Cerebellum (tissue), 4 donors: ENCODE measurements at places on chromosomes 7 and 10. TPM values are rescaled to one million over a fixed set of nuclear protein-coding genes. Genes with fewer than 3 reads are reported as not detected.

LIPJ gene
- 1.00 TPM for total RNA-seq

TMEM236 gene
- 0.18 TPM for total RNA-seq

HOXA9 gene
- not detected for total RNA-seq

NACAD gene
- total RNA-seq, result 6.8 TPM

CARD11 gene
- total RNA-seq, result 0.27 TPM

- DNase-seq, result no peak
Observed at GRCh38 chr10:124500757-124501156, 39.1 kb downstream of the LHPP start.

DNA sequence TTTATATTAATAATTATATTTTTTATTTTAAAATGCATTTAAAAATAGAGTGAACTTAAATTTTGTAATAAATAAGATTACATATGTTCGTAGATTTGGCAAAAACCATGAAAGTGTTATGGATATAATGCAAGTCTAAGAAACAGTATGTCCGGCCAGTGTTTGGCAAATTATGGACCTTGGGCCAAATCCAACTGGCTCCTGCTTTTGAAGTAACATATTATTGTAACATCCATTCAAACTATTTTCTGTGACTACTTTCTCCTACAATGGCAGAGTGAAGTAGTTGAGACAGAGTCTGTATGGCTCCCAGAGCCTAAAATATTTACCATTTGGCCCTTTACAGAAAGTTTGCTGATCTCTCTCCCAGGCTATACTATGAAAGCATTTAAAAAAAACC lies 38.9 kb downstream of the TMEM229A start:
- no peak for DNase-seq

- DNase-seq, result no peak
Observed at GRCh38 chr10:122331615-122332446, 42.7 kb upstream of the PLEKHA1 start.
